ENCODE measurements at places on chromosomes 5 and 9.

DNA sequence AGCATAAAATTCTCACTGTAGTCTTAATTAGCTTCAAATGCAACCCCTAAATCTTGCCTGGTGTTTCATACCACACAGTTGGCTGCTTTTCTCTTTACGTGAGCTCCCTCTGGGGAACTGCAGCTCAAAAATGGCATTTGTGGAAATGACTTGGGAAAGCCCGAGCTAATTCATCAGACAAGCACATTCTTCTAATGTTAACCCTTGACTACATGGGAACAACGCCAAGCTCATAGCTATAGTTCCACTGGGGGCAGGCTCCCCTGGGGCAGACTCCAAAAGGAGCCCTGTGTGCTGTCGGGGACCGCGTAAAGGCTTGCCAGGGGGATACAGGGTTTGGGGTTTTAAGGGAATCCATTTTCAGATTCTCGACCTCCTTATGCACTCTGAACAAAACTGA, 301.4 kb upstream of the DAP start:
- no peak for DNase-seq

DNA sequence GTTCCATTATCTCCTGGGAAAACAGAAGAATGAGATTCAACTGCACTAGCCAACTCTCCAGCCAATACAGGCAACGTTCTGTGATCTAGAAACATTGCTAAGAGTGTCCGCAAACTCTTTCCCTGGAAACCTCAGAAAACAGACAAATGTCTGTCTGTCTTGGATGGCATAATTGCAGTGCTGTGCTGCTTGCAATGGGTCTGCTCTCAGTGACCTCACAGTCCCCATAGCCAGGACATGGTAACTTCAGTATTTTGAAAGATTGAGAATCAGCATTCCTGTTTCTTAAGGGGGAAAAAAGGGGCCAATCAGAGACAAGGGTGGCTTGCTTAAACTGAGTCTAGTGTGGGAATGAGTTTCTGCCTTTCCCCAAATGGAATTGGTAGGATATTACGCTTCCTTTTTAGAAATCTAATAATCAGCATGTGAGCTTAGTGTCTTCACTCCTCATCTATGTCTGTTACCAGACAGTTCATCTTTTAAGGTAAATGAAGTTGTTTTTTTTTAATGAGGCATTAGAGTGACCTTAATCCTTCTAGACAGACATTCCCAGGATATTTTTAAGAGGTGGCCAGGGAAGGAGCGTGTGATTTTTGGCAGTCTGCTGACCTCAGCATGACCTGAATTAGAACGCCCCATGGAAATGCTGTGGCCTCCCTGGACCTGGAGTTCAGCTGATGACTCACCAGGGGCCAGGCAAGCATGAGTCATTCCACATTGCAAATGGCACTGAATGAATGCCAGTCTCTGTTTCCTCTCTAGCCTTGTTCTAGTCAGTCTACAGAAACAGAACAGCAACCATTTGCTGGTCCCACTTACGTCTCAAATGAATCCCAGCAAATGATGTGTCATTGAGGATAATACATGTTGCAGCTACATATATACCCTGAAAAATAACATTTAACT, 210.2 kb upstream of the ACTBL2 start:
- peak; percentile 6 for DNase-seq

- DNase-seq = no peak
These were observed 84.3 kb upstream of the COL5A1 start for GRCh38 chr9:134557331-134557730.

DNA sequence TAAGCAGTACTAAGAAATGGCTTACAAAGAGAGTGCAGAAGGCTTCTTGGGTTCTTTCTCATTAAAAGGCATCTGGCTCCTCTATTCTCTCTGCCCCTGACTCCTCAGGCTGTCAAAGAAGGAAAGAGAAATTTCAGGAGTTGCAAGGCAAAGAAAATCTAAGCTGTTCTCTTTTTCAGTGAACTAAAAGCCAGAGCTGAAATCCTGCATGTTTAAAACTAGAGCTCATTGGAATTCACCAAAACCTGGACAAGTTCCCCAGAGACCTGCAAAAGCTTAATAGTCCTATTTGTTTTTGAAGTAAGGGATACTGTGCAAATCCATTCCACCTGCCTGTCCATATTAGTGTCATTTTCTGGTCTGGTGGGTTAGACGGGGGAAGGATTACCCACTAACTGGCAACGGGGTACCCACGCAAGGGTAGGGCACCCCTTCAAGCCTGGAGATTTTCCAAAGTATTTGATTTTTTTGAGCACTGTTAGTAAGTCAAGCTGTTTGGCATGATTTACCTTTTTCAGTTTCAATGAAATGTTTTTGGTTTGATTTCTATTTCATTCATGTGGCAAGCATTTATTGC, 179.3 kb downstream of the FSTL4 start:
- no peak for DNase-seq

- DNase-seq = no peak
These were observed 84.8 kb downstream of the CAMK4 start for GRCh38 chr5:111308951-111309350.

- DNase-seq = no peak
These were observed 183.7 kb downstream of the ZNF462 start for GRCh38 chr9:107046692-107047091.

DNA sequence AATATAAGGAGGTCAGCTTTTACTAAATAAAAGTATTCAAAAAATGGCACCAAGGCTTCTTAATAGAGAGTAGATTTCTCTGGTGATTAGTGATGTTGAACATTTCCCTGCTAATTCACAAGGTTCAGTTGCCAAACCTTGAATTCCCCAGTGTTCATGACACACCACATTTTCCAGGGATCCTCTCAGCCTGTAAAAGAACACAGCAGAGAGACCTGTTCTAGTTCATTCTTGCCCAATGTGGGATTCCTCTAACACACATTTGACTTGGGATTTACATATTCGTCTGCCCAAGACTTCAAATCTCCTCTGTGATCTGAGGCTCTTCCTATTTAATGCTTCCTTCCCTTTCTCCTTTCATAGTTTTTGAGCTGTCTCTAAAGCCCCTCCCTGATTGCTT, 273.2 kb upstream of the CDH9 start:
- DNase-seq = no peak

GRCh38 chr5:39191216-39191615, 28.1 kb downstream of the FYB1 start:
- DNase-seq = peak; percentile 64

DNA sequence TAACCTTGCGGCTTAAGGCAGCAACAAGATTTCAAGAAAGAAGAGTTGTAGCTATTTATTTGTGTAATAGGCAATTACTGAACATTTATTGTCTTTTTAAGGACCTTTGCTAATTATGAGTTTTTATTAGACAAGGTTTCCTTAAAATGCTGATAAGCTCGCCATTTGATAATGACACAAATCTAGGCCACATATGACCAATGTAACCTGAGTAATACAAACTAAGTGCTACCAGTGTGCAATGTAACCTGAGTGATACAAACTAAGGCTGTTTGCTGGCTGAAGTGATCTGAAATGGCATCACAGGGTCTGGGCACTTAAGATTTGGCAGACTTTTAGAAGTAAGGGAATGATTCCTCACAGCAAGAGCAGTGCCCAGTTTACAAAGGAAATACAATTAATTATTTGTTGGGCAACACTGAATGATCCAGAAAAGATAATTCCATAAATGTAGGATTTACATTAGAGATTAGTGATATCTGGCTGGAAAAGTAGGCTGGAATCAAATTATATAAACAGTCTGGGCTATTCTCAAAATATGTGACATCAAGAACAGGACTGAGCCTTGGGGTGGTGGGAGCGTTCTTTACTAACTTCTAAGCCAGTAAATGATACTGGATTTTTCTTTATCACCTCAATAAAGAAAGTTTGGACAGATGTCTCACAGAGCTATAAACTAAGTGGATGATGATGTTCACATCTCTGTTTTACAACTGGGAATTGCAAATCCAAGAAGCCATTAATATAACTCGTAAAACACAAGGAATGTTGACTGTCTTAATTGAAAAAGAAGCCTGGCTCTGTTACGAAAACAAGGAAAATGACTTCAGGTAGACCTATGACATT, 54.8 kb downstream of the MRPS27 start:
- DNase-seq = no peak

DNA sequence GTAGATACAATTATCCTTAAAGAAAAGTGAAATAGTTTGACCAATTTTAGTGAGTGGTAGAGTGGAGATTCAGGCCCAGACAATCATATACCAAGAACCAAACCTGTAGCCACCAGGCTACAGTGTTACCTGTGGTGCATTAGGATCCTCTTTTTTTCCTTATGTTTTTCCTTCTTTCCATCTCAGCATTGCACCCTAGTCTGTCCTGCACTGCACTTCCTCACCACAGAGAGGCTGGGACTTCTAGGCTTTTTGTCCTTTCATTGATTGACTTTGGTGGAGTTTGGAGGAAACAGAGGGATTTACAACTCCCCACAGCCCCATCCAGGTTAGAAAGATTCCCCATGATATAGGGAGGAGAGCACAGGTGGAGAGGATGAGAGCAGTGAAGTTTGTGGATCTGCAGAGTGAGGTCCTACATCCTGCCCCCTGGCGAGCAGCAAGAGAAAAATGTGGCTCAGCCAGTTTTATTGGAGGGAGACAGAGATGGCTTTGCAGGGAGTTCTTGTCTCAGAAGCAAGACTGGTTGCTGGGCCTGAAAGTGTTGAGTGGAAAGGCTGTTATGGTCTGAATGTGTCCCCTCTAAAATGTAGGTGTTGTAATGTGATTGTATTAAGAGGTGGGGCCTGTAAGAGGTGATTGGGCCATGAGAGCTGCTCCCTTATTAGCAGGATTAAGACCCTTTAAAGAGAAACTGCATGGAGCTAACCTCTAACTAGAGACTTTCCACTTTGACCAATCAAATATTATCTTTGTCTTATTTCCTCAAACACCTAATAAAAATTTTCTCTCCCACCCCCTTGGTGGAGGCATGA, 36.2 kb downstream of the KIF4B start:
- no peak for DNase-seq

GRCh38 chr5:45274241-45274640, 421.9 kb downstream of the HCN1 start:
- DNase-seq = no peak

- DNase-seq = no peak
These were observed 44.2 kb upstream of the NOTCH1 start for GRCh38 chr9:136589766-136590763.

DNA sequence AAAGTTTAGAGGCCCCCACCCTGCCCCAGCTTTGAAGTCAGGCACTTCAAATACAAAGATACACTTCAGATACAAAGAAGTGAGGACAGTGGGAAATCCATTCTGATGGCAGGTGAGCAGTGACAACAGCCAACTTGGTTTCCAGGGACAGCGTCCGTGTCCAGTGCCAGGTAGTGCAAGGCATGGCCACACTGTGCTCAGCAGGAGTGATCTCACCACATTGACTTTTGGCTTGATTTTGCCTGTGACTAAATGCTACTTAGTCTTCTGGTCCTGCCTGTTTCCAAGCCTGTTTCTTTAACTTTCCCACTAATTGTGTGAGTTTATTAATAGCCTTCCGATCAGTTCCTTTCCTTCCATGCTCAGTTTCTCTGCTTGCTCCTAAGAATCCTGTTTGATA, 72.6 kb upstream of the PALM2AKAP2 start:
- no peak for DNase-seq

- no peak for DNase-seq
These were observed 37.7 kb downstream of the IPO11 start for GRCh38 chr5:62450259-62450658.

DNA sequence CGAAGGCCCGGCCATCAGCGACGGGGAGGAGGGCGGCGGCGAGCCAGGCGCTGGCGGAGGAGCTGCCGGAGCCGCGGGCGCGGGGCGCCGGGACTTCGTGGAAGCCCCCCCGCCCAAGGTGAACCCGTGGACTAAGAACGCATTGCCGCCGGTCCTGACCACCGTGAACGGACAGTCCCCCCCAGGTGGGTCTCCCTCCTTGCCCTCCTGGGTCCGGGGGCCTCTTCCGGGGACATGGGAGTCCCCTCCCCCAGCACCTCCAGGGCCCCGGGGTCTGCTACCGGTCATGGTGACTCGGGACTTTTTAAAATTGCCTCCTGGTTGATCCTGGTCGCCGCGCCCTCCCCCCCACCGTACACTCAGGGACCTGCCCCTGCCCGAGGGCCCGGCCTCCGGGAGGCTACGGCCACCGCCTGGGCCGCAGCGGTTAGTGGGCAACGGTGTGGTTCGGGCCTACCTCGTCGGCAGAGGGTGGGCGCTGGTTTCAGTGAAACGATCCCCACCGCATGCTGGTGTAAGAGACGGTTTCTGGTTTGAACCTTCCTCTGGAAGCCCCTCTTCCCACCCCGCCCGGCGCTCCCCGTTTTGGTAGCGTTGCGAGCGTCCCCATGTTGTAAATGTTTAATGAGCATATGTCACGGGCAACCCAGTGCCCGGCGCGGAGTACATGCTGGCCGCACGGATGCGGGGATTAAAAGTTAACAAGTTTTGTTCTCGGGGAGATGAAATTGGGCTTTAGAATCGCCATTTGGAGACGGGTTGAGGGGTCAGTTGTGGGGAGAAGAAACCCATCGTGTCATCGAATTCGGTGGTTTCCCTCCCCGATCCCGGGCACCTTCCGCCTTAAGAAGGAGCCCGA, 1.1 kb downstream of the LARP1 start:
- peak; percentile 47 for DNase-seq

DNA sequence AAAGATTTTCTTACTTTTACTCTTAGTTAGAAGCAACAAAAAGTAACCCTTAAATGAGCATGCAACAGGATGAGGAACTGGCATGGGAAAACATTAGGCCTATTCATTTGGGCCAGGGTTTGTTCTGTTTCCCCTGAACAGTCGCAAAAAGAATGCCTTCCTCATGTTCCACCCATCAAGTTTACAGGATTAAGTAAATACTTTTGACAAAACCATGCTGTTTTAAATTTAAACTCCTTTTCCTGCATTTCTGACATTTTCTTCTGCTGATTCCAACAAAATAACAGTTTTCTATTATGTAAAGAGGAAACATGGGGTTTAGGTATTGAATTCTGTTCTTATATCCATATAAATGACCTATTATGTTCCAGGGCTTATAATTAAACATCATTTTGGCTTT, 236.6 kb upstream of the ACTBL2 start:
- no peak for DNase-seq

DNA sequence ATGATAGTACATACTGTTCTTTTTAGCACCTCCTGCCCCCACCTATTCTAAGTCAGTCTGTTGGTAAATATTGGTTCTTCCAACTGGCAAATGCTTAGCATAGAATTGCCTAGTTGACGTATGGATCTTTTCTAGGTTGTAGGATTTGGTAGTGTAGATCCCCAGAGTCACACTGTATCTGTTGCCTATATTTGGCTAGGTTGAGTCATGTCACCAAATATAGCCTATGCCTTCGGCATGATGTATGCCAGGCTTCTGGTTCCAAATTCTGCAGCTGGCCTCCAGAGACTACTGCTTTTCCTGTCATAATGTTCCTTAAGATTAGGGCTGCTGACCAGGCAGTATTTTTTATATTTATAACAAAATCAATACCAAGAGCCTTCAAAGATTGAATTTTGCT, 38.2 kb downstream of the CPEB4 start:
- no peak for DNase-seq

All from CD4-positive, alpha-beta T cell treated with Interleukin-17A for 4 hours (primary cell).